NCI-H187 (cell line): ENCODE measurements at places on chromosomes 4 and X.

DNA sequence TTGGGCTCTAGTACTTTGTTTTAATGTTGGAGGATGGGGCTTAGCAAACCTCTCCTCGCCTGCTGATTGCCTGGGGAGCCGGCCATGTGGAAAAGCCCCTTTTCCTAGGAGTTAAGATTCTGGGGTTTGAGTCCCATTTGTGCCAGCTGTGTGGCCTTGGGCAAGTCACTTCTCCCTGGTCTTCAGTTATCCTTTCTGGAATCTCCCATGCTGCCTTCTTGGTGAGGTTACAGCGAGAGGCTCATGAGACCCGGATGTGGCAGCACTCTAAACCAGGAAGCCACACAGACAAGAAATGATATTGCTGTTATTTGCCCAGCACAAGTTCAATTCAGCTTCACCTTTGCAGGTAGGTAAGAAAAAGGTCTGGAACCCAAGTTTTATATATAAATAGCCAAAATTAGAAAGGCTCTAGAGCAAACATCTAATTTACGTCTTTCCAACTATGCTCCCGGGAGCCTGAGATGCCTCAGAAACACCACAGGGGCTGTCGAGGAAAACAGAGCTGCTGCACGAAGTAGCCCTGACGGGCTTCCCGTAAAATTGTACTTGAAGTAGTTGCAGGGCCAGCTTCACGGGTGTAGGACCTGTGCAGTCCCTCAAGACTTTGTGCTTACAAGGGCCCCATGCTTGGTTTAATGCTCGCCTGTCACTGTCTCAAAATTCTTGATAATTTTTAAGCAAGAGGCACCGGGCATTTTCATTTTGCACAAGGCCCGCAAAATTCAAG lies 8.3 kb upstream of the SASH3 start:
- no peak for DNase-seq

DNA sequence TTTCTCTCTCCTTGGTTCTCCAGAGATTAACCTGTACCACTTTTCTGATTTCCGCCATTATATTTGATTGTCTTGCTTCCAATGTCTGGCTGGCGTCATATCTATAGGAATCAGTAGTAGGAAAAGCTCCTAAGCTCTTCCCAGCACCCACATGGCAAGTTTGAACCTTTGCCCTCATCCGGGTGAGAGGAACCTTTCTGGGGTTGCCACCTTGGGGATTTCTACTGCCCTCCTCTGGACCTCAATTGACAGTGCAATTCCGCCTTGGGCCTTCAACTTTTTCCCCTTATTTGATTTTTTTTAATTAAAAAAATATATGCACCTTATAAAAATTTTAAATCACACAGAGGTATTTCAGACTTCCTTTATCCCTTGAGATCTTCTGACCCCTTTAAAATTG lies 2.0 kb upstream of the CXorf66 start:
- no peak for DNase-seq

- DNase-seq: no peak
Observed at GRCh38 chr4:85725721-85726170, 250.8 kb downstream of the ARHGAP24 start.

DNA sequence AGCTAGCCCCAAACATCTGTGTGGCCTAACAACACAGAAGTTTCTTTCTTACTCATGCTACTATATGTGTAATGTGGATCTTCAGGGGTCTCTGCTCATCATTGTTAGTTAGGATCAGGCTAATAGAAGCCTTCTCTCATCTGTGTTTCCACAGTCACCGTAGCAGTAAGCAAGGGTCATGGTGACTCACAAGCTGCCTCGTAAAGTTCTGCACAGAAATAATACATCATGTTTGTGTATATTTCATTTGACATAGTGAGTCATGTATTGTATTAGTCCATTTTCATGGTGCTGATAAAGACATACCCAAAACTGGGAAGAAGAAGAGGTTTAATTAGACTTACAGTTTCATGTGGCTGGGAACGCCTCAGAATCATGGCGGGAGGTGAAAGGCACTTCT lies 38.7 kb downstream of the SLC4A4 start:
- no peak for DNase-seq

GRCh38 chr4:138092060-138092459 lies 150.1 kb downstream of the SLC7A11 start:
- DNase-seq: no peak

- peak; percentile 10 for DNase-seq
Observed at GRCh38 chr4:113141901-113142346, 92.5 kb downstream of the ANK2 start.

DNA sequence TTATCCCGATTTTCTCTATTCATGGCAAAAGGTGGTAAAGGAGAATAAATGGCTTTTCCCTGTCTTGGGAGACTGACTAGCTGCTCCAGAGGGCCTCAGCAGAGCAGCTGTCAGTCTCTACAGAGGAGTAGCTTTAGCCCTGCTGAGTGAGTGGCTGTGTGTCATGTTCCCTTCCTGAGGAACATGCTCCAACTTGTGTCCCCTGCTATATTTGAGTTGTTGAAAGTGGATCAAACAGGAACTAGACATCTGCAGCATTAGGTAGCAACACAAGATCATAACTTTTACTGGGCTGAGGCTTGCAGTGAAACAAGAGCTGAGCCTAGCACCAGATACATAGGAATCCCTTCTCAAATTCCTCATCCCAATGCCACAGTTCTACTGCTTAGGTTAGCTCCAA lies 26.7 kb upstream of the PLAC1 start:
- no peak for DNase-seq

DNA sequence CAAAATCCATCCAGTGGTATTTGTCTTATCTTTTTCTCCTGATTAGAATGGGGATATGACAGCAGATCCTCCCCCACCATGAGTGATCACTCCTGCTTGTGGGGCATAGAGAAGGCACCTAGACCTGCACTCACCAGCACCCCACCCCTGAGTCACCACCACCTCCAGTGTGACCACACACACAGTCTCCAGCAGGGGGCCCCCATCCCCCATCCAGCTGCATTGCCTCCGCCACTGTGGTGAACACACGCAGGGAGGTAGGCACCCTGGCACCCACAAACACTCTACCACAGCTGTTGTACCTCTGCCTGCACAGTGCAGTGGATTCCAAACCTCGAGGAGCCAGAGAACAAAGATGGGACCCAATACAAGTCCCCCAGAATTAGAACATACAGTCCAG lies 9.0 kb upstream of the MAGEA8 start:
- no peak for DNase-seq

- no peak for DNase-seq
Observed at GRCh38 chr4:620851-621261, 4.5 kb upstream of the PDE6B start.

GRCh38 chrX:115650916-115651315 lies 89.9 kb downstream of the PLS3 start:
- DNase-seq: peak; percentile 3

GRCh38 chr4:154559494-154560418 lies 3.1 kb upstream of the FGB start:
- DNase-seq: no peak

DNA sequence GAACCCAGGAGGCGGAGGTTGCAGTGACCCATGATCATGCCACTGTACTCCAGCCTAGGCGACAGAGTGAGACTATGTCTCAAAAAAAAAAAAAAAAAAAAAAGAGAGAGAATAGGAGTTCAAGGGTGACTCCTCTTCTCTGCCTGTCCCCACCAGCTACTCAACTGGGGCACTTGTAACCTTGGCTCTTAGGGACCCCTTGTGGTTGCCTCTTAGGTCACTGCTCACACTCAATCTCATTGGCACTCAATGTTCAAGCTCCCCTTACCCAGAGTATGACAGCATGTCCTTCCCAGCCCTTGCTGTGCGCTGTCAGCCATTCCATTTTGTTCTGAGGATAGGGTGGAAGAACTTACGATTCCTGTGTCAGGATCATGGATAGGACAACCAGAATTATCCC lies 82.4 kb upstream of the BEND4 start:
- DNase-seq: no peak

GRCh38 chrX:37364666-37365065 lies 15.5 kb downstream of the PRRG1 start:
- no peak for DNase-seq

DNA sequence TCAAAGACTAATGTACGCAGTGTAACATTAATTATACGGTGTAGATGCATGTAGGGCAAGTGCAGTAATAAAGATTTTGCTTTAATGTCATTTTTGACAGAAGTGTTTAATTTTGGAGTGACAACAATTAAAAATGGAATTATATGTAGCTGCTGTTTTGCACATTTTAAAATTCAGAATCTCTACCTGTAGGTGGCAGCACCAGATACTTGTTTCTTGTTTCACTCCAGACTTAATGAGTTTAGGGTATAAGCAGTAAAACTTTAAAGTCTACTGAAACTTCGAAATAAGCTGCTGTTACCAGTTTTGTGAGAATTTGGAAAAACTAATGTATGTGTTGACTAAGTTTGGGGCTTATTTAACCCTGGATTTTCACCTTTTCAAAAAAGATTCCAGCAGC lies 144.9 kb downstream of the POLA1 start:
- DNase-seq: no peak

- DNase-seq: no peak
Observed at GRCh38 chrX:15242899-15243555, 26.9 kb downstream of the ASB9 start.

- no peak for DNase-seq
Observed at GRCh38 chr4:10299601-10300000, 157.6 kb downstream of the ZNF518B start.

DNA sequence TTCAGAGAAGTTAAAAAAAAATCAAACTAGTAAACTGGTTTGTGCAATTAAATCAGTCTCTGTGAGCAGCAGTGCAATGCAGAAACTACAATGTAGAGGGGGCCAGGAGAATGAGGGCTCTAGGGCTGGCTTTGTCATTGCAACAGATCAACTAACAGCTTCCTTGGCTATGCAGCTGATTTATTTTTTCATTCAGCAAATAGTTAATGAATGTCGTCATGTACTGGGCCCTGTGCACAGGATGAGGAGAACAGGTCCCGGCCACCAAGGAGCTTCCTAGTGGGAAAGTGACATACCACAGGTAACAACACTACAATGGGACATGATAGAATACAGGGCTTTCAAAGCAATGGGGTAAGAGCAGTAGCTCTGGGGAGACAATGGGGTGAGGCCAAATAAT lies 190.1 kb downstream of the NSUN7 start:
- DNase-seq: no peak

GRCh38 chr4:15717086-15717485 lies 14.2 kb downstream of the BST1 start:
- DNase-seq: no peak

GRCh38 chrX:99383786-99384185 lies 1026.3 kb downstream of the PCDH19 start:
- DNase-seq: no peak

GRCh38 chrX:19513383-19513782 lies 1.9 kb downstream of the MAP3K15 start:
- DNase-seq: peak; percentile 70

GRCh38 chr4:1676605-1677525 lies 7.2 kb downstream of the FAM53A start:
- no peak for DNase-seq

GRCh38 chrX:103730796-103731493 lies 20.2 kb downstream of the TMEM31 start:
- DNase-seq: no peak

DNA sequence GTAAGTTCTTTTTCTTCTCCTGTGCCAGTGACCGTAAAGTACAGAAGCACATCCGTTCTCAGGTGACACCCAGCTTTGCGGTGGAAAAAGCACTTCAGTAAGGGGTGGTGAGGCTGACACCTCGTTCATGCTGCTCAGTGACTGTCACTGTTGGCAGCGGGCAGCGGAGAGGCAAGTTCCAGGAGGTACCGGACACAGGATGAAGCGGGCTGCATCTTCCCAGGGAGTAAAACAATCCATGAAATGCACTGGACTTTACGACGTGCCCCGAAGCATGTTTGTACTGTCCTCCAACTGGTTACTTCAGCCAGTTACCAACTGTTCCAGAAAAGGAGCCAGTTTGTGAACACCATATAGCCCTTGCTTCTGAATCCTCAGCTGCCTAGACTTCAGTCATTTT lies 110.7 kb downstream of the ZNF827 start:
- no peak for DNase-seq

DNA sequence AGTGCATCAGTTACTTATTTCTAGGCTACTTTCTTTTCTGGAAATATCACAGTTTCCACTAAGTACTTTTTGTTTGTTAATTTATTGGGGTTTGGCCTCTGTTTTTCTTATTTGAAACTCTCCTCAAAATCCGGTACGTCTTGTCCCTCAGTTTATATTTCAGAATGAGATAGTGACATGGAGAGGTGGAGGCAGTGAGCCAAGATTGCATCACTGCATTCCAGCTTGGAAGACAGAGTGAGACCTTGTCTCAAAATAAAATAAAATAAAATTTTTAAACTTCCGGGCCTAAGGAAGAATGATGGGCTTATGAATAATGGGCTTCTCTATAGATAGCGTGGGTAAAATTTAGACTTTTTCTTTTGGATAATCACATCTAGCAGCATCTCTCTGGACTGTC lies 567.8 kb downstream of the TRIML1 start:
- no peak for DNase-seq

- no peak for DNase-seq
Observed at GRCh38 chr4:165827018-165827417, 46.0 kb upstream of the TLL1 start.

DNA sequence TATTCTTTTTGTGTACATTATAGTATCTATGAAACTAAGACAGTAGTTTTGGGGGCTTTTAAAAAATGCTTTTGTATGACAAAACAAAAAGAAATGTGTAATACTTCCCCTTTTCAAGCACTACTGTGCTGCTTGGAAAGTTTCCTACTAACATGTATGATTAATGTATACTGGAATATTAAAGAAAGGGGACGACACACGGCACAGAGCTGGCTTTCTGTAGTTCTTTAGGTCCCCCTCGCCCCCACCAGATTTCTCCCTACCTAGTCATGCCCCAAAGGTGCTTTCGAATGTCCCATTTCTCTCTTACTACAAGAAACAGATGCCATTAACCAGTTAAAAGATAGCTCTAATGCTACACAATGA lies 1.6 kb upstream of the AP1S2 start:
- DNase-seq: no peak

DNA sequence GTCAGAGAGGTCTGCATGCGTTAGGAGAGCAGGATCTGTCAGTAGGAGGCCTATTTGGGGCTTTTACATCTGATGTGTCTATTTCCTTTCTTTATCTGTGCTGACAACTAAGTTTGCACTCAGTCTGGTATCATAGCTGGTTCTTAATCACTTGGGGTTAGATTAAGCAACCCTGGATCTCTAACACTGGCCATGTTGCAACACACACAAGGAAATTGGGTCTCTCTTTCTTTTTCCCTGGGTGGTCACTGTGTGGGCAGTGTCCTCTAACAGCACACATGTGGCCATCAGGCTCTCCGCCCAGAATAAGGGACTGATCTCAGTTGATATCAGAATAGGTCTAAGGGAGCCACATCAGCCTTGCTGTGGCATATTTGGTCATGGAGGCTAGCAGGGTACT lies 38.9 kb downstream of the IGFBP7 start:
- no peak for DNase-seq

GRCh38 chr4:146342600-146343192 lies 128.4 kb downstream of the REELD1 start:
- DNase-seq: no peak
